ENCODE measurements at places on chromosomes 4 and X.

- no peak for DNase-seq
These were observed 1.6 kb upstream of the PHOX2B start for GRCh38 chr4:41750121-41750625.

DNA sequence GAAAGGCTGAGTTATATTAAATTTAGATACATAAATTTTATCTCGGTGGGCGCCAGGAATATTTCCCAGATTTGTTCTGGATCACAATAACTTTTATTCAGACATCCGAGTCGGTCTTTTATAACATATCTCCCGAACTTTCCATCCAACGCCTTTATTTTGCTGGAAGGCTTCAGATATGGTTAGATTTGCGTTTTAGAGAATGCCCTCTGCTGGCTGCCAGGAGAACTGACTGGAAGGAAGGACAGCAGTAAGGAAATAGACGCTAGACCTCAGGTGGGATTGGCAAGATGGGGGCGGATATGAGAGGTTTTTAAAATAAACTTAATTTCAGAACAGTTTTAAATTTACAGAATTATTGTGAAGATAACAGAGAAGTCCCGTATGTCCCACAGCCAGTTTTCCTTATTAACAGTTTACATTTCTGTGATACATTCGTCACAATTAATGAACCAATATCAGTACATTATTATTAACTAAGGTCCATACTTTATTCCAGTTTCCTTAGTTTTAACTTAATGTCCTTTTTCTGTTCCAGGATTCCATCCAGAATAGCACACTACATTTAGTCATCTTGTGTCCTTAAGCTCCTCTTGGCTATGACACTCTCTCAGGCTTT, 4.6 kb upstream of the KANTR start:
- DNase-seq = no peak

- no peak for DNase-seq
These were observed 68.6 kb downstream of the CHST7 start for GRCh38 chrX:46642145-46642544.

DNA sequence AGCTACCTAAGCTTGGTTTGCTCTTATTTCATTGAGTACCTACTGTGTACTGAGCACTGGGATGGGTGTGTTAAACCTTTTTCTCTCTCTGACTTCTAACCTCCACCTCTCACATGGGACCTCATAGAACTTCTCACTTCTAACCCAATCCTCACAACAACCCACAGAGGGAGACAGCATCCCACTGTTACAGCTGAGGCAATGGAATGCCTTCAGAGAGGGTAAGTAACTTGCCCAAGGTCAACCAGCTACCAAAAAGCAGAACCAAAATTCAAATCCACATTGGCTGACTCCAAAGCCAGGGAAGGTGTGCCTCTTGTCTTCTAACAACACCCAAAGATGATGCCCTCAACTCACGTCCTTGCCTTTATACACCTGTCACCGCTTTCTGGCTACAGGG, 5.4 kb downstream of the SEL1L3 start:
- DNase-seq = no peak

DNA sequence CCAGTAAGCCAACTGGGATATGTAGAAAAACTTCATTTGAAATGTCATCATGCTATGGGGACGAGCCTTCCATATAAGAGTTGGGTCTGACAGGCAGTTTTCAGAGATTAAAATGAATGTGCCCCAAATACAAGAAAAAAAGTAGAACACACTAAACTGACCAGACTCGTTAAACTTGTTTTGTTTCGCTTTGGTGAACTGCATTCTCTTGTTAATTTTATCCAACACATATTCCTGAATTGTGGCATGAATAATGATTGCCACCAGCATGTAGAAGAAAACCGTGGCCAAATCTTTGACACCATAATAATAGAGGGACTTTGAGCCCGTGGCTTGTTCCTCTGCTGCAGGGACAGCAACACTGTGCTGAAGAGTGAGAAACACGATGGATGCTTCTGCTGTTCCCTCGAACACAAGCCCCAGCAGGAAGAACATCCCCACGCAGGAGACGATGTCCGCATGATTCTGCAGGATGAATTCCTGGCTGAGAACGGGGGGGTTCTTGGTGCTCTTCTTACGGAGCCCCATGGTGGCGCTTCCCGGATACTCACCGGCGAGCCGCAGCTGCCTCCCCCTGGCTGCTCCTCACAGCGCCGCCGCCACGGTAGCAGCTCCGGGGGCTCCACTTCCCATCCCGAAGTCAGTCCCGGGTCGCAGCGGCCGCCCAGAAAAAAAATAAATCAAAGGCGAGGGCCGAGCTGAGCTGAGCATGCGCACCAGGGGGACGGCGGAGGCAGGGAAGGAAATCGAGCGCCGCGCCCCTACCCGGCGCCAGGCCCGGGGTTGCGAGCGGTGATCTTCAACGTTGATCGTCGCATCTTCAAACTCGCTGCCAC, at the start of gene TRAM1L1:
Gene TRAM1L1 (minus strand): TSS at position 711 of the 836 bp plus-strand sequence. CDS start 183 bp downstream, at position 528.
- DNase-seq = no peak

DNA sequence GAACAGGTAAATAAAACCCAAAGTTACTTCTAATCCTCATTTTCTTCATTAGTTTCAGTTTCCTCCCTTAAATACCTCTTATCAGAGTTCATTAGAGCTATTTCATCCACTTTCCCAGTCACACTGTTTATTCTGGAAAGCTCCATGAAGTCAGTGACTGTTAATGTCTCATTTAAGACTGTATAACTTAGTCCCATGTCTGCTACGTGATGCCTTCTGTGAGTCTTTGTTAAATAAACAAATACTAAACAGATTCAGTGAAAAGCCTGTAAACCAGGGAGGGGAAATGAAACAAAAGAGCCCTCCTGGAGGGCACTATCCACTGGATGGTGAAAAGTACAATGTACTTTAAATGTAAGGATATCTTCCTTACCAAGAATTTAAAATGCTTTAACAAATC, 24.7 kb downstream of the ACE2 start:
- DNase-seq = no peak

- no peak for DNase-seq
These were observed 18.0 kb downstream of the CRMP1 start for GRCh38 chr4:5874811-5875449.

- no peak for DNase-seq
These were observed 493.4 kb downstream of the IQCM start for GRCh38 chr4:149322203-149322602.

GRCh38 chrX:71533851-71534561, 1.1 kb downstream of the OGT start:
- DNase-seq = no peak

DNA sequence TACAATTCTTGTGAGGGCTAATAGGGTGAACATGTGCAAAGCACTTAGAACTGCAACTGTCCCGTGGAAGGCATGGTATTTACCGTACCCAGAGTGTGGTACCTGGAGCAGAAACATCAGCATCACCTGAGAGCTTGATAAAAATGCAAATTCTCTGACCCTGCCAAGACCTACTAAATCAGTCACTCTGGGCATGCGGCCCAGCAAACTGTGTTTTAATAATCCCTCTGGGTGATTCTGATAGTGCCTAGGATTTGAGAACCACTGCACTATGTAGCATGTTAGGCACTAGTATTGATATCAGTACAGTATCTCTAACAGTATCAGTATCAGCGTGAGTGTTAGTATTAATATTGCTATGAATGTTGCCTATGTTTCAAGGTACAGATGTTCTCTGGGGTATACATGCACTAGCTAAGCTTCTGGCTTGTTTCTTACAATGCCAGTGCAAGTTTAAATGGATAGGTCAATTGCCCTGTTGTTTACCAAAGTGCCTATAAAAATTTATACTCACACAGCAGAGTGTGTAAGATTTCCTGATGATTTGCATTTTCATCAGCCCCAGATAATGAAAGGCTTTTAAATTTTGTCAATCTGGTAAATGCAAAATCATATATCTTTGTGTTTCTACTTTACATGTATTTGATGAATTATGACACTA, 354.0 kb downstream of the HS3ST1 start:
- DNase-seq = no peak

- DNase-seq = no peak
These were observed at the start of gene UGT2B17 for GRCh38 chr4:68576272-68577125. TSS of gene UGT2B17 (minus strand) at chr4:68576322. CDS start at chr4:68568484, 7,838 bp downstream.

- no peak for DNase-seq
These were observed 276.8 kb downstream of the FBXW7 start for GRCh38 chr4:152258804-152259708.

DNA sequence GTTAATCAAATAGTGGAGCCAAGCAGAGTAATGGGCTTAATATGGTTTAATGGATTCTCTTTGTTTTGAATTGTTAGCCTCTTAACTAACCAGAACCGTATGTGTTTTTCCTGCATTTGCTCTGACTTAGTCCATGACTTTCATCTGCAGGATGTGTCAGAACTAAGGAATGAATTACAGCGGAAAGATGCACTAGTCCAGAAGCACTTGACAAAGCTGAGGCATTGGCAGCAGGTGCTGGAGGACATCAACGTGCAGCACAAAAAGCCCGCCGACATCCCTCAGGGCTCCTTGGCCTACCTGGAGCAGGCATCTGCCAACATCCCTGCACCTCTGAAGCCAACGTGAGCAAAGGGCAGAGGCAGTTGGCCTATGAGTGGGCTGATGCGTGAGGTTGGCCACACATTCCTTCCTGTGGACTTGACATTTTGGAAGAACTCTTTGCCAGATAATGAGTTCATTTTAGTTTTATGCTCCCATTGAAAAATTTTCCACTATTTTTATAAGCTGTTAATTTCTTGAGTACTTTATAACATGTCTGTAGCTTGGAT, 9.1 kb downstream of the MED28 start:
- DNase-seq = no peak

DNA sequence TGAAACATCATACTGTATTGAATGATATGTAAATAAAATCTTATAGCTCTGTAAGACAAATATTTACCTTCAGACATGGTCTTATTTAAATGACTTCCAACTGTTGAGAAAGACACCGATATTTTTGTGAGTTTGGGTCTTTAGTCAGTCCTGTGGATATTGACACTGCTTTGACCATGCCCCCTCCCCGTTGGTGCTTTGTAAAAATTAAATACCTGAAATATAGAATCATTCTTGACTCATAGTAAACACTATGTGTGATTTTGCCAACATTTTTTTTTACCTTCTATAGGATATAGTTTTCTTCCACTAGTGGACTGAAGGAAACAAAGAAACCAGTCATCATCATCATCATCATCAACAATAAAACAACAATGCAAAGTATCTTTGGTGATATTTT, 114.3 kb upstream of the HS3ST1 start:
- DNase-seq = no peak

DNA sequence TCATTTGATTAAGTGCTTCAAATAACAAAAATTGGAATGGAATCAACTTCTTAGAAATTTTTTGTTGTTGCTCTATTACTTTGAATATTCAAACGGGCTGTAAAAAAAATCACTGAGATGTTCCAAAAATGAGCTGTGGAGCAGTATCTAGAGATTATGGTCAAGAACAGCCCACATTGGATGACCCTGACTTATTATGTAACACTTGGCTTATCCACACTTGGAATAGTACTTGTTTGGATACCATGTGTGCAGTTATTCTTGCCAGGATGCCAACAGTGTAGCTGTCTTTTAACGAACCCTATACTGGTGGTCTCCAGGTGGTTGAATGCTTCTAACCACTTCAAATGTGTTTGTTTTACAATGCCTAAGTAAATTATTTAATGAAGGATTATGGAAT, 64.9 kb upstream of the CAMK2D start:
- DNase-seq = no peak

DNA sequence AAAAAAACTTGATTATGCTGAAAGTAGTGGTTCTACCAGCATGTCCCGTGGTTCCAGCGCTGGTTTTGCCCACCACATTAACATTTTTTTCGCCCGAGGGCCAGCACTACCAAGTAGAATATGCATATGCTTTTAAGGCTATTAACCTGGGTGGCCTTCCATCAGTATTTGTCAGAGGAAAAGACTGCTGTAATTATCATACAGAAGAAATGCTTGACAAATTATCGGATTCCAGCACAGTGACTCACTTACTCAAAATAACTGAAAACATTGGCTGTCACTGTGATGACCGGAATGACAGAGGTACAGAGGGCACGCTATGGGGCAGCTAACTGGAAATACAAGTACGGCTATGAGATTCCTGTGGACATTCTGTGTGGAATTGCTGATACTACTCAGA, 34.6 kb downstream of the PRPS2 start:
- DNase-seq = no peak

GRCh38 chr4:70008771-70009170, 13.0 kb downstream of the STATH start:
- no peak for DNase-seq

DNA sequence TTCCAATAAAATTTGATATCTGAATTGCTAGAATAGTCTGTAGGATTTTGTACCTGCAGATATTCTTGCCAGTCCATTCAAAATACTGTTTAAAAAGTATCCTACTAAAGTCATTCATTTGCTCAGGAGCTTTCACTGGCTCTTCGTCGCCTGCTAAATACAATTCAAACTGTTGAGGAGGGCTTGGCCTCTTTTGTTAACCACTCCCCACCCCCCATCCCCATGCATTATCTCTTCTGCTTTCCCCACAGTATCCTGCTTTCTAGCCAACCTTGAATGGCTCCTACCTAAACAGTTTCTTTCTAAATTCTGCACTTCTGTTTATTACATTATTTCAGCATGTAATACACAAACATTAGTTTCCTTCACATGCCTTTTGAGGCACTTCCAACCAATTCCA, 230.8 kb downstream of the CPE start:
- DNase-seq = no peak

GRCh38 chrX:20197641-20198210, 56.1 kb upstream of the EIF1AX start:
- no peak for DNase-seq

GRCh38 chrX:155144926-155145325, 71.3 kb upstream of the VBP1 start:
- DNase-seq = no peak

All from stimulated activated CD4-positive, alpha-beta T cell treated with anti-CD3 and anti-CD28 coated beads, Interleukin-1b, Interleukin-23, amount 100 ng/mL, for 1 hour (primary cell).